Activated T-helper 17 cell treated with anti-CD3 and anti-CD28 coated beads, Interleukin-2, amount 50 U/mL, for 72 hours (primary cell): ENCODE measurements at places on chromosomes 6 and 20.

- ATAC-seq = no peak
These were observed 62.8 kb downstream of the TCP11 start for GRCh38 chr6:35078226-35078850.

GRCh38 chr6:36445621-36446020, 2.8 kb downstream of the KCTD20 start:
- ATAC-seq = no peak

DNA sequence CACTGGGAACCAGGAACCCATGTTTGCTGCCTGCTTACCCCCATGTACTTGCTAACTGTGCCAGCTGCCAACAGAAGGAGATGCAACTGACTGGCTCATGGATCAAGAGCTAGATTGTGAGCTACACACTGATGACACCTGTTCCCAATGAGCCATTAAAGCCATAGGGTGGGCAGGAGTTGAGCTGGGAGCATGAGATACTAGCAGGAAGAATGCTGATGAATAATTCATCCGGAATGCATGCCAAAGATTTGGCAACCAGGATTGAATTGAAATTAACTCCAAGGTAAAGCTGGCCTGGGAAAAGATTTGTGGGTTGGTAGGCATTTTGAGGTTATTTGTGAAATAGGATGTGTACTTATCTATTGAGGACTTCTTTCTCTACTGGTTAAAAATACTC, 631.1 kb downstream of the KIF16B start:
- ATAC-seq = no peak

DNA sequence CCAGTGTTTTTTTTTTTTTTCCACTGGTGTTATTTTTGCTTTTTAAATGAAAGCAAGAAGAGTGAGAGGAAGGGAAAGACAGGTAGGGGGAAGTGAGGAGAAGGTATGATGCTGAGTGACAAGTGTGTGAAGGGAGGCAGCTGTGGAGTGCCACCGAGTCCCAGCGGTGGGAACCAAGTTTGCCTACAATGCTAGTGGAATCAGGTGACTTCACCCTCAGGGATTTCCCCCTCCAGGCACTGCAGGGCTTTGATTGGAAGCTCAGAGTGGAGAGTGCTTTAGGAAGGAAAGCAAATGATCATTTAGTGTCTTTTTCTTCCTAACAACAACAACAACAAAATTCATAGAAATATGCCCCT, 120.5 kb upstream of the ENPP5 start:
- no peak for ATAC-seq

GRCh38 chr20:59560588-59561227, 43.6 kb upstream of the PHACTR3 start:
- no peak for ATAC-seq

GRCh38 chr6:144156338-144156737, 6.0 kb downstream of the STX11 start:
- peak; percentile 11 for ATAC-seq

DNA sequence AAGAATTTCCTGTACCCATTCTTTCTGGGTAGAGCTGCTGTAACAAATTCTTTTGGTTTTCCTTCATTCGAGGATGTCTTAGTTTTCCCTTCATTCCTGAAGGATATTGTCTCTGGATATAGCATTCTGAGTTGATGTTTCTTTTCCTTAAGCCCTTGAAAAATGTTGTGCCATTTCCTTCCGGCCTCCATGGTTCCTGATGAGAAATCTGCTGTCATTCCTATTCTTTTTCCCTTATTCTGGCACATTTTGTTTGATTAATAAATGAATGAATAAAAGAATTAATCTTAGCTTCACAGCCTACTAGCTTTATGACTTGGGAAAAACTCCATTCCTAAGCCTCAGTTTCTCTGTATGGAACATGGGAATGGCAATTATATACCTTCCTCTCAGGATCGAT, 173.1 kb downstream of the EYA2 start:
- no peak for ATAC-seq
